ENCODE measurements at places on chromosomes 5 and 9.

GRCh38 chr9:20508242-20508641 lies 114.1 kb downstream of the MLLT3 start:
- DNase-seq = no peak

DNA sequence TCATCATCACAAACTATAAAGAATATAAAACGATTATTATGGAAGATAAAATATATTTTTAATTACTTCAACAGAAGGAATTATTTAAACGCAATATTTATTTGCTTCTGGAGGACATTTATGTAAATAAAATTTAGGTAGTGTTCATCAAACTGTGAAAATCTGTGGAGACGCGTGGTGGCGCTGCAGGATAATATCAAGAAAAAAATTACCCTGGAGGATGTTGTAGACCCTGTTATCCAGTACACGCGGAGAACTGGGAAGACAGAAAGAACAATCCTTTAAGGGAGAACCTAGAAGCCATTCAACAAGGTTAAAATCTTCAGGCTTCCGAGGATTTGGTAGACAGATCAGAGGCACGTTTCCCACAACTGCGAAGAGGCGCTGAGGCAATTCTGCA lies at the start of gene PCDHB12:
TSS of gene PCDHB12 (plus strand) at position 242 of the 400 bp plus-strand sequence. CDS start 189 bp downstream, outside the sequence.
- DNase-seq = no peak

DNA sequence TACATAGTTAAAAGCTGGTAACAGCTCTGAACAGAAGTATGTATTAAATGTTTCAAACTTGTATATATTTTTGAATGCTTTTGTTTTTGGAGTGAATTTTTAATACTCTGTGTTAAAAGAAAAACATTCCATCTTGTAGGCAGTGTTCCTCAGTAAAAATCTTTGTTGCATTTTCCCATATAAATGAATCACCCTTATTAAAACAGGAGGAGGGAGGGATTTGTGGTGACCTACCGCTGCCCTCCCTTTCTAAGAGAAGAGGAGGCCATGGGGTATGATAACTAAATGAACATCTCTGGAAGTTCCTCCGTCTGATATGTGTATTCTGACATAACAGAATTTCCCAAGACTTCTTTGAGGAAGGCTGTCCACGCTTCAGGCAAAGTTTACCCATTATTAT lies 53.4 kb downstream of the INIP start:
- no peak for DNase-seq

DNA sequence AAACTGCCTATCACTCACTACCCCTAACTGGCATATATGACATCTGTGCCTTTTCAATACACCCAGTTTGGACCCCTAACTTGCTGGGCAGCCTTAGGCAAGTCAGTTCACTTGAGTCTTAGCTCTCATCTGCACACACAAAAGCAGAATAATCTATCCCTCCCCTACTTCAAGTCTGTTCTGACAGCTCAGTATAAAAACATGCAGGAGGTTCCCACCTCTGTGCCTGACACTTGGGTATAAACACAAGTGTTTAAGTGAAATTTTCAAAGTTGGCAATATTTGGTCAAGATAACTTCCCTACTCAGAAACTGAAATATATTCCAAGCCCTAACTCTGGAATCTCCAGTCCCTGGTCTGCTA lies 12.6 kb downstream of the HNRNPH1 start:
- no peak for DNase-seq

Measured in GM12864 (cell line).